NAMALWA (cell line): ENCODE measurements at places on chromosomes 13 and 19.

GRCh38 chr13:52599037-52599847, 43.0 kb upstream of the HNRNPA1L2 start:
- peak; percentile 15 for DNase-seq

DNA sequence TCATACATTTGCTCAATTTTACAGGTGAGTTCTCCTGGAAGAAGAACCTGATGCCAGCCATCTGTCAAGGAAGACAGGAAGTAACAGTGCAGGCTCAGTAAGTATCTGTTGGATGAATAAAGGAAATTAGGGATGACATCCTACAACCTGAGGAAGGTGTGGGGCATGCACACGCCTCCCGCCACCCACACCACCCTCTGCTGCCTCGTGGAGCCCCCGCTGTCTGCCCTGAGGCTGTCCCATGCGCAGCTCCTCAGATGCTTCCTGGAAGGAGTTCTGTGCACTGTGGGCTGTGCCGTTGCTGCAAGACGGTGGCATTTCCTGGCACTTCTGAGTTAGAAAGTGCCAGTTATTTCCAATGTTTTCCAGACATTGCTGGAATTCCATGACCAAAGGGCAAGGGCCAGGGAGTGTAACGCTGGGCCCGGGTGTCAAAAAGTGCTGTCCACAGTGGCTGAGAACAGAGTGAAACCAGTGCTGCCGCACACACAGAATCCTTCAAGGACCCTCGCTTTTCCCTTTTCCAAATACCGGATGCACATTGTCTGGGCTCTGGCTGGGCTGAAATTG, 4.2 kb upstream of the TEX29 start:
- no peak for DNase-seq

GRCh38 chr13:76222511-76222910, 586.4 kb downstream of the LMO7 start:
- no peak for DNase-seq

DNA sequence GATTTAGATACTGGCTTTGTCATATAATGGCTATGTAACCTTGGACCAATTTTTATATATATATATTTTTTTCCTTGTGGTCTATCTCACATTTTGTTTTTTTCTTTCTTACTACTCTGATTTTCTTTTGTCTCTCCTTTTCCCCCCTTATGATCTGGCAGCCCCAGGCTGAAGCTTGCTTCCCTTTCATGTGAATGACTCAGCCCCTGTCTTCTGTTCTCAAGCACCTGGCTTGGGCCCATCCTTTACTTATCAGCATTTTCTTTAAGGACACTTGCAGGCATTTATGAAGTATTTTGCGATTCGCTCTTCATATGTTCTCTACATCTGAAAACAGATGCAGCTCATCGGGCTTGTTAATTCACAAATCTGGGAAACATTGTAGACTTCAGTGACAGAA, 163.6 kb downstream of the SPRY2 start:
- no peak for DNase-seq

- DNase-seq = no peak
These were observed 32.7 kb upstream of the POMP start for GRCh38 chr13:28626266-28626665.

DNA sequence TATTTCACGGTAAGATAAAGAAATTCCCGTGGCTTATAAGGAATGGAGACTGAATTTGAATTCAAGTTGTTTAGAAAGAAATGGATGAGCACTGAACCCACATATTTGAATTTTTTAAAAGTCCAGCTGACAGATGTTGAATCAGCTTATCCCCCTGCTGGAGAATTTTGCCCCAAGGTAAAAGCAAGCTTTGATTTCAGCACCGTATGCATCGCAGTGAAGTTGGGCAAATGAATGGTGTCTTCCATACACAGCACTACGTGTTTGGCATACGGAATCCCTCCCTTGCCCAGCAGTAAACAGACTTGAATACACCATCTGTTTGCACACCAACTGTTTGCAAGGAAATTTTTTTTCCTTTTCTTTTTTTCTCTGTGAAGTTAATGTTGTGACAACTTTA, 77.5 kb upstream of the PEG3 start:
- DNase-seq = no peak

DNA sequence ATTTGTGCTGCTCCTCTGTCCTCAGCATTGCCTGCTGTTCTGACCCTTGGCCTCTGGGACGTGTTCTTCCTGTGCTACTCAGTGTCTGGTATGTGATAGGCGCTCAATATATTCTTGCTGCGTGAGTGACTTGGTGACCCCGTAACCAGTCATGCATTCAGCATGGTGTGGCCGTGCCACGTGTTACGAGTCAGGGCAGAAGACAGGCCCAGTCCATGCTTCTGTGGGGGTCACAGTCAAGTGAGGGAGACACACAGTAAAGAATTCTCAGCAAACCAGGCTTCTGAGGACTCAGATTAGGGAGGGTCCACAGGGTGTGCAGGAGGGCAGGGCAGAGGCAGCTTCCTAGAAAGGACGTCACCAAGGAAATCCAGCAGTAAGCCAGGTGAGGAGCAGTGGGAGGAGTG, 7.9 kb downstream of the PPP1R37 start:
- DNase-seq = no peak

DNA sequence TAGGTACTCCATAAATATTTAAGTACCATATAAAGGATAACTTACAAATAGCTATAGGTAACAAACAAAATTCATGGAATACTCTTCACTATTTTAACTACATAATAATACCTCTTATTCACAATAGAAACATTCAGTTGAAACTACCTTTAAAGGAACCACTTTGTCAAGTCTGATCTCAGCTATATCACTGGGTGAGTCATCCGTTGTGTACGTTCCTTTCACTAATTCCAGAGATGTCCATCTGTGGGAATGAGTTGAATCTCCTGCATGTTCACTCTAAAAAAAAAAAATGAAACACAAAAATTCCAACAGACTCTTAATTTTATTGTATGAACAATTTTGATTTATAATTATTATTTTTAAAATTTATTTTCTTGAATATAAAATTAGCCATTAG, 149.4 kb upstream of the FBXL3 start:
- DNase-seq = no peak

DNA sequence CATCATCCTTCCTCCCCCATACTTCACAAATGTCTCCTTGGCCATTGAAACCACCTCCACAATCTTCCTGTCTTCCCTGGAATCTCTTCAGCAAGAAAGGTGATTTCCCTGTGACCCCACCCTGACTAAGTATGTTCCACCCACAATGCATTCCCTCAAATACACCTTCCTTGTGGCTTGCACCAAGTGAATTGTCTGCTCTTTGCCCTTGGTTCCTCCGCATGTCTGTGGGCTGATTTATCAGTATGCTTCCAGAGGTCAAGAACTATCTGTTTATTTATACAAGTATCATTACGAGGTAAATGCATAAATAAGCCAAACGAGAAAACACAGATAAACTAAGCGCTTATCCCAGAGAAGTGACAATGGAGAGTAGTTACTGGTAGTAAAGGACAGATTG, 45.4 kb upstream of the POMP start:
- DNase-seq = no peak

DNA sequence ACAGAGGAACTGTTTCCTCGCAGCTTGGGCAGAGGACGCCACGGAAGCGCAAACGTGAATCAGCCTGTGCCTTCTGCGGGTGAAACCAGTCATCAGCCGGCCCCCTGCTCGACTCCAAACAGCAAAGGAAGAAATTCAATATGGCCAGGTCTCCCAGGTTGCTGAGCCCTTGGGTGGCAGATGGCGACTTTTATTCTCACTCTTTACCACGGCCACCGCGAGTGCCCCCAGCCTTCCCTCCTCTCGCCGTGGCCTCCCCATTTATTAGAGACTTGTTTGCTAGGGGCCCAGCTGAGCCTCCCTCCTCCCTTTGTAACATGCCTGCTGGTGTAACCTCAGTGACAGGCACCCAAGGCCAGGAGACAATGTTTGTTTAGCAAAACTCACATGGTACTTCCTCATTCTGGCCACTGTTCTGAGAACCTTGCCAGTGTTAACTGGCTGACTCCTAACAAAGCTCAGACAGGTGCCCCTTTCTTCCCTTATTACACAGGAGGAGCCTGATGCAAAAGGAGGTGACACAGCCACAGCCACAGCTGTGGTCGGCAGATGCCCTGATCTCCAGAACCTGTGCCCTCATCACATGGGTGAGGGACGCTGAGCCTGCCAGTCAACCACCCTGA, 5.8 kb downstream of the RAB20 start:
- DNase-seq = peak; percentile 64

- no peak for DNase-seq
These were observed 24.7 kb downstream of the MAP2K2 start for GRCh38 chr19:4099041-4099764.

DNA sequence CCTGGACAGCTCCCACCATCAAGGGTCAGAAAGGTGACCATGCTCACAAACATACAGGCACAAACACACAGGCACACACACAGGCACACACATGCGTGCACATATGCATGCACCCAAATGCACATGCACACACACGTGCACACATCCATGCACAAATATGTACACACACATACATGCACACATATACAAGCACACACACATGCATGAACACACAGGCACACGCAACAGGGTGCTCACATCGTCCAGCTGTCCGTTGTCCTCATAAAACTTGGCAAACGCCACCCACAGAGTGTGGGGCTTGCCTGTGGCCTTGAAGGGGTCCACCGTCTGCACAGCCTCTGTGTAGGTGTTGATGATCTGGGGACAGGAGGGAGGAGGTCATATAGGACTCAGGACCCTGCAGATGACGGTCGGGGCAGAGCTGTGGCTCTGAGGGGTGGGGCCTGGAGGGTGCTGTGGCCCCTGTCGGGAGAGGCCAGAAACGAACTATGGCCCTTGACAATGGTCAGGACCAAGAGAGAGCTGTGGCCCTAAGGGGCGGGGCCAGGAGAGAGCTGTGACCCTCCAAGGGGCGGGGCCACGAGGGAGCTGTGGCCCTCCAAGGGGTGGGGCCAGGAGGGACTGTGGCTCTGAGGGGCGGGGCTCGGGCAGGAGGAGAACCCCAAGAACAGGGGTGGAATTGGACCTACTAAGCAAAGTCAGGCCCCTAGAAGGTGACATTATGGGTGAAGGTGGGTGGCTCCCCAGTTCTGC, 6.2 kb downstream of the XAB2 start:
- DNase-seq = peak; percentile 36

GRCh38 chr13:52446265-52446664, 4.2 kb downstream of the VPS36 start:
- no peak for DNase-seq

GRCh38 chr19:19444681-19445155, 39.2 kb downstream of the GATAD2A start:
- peak; percentile 63 for DNase-seq

DNA sequence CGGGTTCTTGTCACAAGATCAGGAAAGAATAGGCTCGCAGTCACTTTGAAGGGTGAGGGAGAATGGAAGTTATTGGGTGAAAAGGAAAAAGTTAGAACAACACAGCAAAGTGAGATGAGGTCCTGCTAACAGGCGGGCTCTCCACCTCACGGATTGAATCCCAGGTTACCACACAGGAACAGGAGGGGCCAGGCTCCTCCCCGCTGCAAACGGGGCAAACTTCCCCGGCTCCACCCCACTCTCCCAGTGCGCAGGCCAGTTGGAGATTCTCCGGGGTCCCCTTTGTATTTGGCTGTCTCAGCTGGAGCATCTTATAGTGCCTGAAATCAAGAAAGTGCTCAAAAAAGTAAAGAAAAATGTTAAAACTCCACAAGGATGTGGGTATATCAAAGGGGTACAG, 78.3 kb upstream of the IPO5 start:
- DNase-seq = no peak
